ENCODE measurements at places on chromosomes 13 and 19. TPM values are rescaled to one million over a fixed set of nuclear protein-coding genes. Genes with fewer than 3 reads are reported as not detected.

- peak; percentile 52 for DNase-seq
Observed at GRCh38 chr19:35549174-35549788, 3.9 kb downstream of the TMEM147 start.

KL gene
- total RNA-seq = not detected

RFPL4AL1 gene
- total RNA-seq = not detected

DNA sequence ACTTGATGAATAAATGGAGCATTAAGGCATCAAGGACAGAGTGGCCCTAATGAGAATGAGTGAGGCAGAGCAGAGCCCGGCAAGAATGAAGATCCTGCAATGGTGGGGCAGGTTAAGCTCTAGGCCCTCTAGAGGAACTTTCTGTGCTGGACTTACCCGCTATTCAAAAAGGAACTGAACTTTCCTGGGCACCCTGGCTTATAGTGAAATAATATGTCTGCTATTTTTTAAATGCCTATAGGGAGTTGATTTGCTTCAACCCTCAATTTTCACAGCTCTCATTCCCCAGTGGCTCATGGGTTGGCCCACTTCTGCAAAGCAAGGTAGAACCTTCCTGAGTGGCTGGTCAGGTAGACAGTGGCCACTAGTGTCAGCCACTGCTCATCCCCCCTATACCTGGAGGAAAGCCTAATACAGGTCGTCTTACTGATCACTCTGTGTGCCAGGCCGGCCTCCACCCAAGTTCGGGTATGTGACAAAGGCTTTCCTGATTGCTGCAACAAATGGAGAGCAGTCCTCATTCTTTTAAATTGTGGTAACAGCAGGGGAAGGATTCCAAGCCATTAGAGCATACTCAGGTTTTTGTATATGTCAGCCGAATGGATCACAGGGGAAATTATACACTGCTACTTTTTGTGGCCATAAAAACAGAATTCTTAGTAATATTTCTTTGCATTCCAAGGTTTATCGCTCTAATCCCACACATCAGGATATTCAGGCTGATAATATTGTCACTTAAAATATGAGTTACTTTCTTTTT lies 103.0 kb downstream of the KL start:
- DNase-seq = no peak

UQCR11 gene
- 97.2 TPM for total RNA-seq

- no peak for DNase-seq
Observed at GRCh38 chr13:109333893-109334651, 452.3 kb downstream of the IRS2 start.
